ENCODE measurements at places on chromosomes 12 and 14.

- no peak for DNase-seq
Measured at GRCh38 chr14:71395151-71395604, 487.9 kb downstream of the PCNX1 start.

GRCh38 chr12:49648712-49649003, 25.3 kb downstream of the PRPF40B start:
- no peak for DNase-seq

- DNase-seq, result no peak
Measured at GRCh38 chr12:24088751-24089509, 139.5 kb upstream of the SOX5 start.

DNA sequence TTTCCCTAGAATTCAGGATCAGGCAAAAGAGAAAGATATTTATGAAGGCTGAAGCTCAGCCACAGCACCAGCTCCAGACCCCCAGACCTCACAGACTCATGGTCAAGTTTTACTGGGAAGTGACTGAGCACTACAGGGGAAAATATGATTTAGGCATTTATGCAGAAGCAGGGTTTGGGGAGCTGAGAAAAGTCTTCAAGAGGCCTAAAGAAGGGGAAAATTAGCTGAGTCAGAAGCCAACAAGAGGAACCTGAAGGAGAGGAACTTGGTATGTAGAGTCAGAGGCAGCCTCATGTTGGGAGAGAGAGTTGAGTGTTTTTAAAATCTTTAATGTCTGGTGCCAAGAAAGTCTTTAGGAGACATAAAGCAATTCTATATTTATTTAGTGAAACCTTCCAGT, 63.0 kb downstream of the FOS start:
- peak; percentile 71 for DNase-seq

GRCh38 chr14:77242752-77243151, 28.3 kb downstream of the NGB start:
- DNase-seq, result no peak

GRCh38 chr14:101666264-101666663, 95.2 kb upstream of the PPP2R5C start:
- no peak for DNase-seq

GRCh38 chr12:56358836-56359532, 923 bp downstream of the STAT2 start:
- peak; percentile 45 for DNase-seq

DNA sequence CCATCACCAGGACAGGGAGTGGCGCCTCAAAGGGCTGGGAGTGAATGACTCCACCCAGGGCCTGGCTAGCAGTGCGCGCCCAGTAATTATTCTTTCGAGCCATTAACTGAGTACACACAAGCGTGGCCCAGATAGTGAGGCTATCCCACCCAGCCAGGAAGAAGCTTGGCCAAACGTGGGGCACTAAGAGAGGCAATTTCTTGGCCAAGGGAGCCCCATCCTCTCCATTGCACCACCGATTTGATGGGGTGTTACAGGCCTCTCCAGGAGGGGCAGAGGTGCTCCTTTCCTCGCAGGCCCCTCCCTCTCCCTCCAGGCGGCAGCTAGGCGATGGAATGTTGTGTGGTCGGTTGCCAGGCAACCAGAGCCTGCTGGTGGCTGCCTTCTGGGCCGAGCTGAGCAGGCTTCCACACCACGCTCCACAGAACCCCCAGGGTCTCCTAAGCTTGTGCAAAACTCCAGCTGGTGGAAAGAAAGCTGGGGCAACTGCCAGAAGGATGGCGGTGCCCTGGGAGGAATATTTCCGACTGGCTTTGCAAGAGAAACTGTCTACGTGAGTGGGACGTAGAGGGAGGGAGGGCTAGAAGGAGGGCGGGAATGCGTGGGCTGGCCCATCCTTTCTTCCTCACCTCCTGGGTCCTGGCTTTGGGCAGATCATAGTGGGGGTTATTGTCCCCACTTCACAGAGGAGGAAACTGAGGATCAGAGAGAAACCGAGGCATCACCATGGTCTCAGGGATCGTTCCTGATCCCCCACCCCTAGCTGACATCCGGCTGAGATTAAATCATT, at the start of gene CFAP73:
CFAP73 (plus strand) TSS at position 364 of the 790 bp plus-strand sequence; CDS start at position 498, 134 bp downstream.
- DNase-seq, result peak; percentile 30

GRCh38 chr12:131092901-131093603, 139.3 kb downstream of the ADGRD1 start:
- DNase-seq, result peak; percentile 36

DNA sequence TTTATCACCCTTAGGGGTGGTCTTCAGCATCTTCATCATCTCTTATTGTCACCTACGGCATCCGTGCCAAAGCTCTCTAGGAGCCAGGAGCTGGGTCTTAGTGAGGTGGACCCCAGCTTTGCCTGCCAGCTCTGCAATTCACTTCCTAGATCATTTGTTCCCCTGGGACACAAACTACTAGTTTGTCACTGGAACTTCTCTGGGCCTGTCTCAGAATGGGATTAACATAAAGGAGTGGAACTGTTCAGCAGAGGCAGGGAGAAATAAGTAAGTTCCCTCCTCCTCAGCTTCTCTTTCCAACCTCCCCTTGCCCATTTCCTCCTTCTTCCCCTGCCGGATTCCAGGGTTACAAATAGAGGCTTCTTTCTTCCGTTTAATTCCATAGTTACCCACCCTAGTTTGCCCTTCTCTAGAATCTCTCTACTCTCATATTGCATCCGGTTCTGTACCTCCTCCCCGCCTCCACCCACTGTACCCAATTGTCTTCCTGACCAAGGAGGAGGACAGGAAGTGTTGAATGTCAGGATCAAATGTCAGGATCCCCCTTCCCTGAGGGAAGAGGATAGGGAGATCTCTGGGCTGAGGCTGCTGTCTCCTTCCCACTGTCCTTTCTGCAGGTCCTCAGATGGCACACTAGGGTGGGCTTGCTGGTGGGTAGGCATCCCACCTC, 25.0 kb downstream of the LARP4 start:
- no peak for DNase-seq

DNA sequence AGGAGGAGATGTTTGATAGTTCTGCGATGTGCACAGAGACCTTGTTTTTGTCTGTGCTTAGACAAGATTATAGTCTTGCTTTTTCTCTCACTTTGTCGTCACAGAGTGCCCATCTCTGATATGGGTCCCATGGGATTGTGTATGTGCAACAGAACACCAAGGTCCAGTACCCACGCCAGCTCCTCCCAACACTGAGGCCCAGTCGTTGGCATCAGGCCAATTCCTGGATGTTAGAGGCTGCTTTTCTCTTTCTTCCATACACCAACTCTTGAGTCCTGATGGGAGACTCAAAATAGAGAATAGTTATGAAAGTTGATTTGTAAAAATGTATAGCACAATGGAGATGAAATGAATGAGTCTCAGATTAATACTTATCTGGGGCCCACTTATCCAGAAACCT, 22.7 kb upstream of the PRMT8 start:
- DNase-seq, result no peak

DNA sequence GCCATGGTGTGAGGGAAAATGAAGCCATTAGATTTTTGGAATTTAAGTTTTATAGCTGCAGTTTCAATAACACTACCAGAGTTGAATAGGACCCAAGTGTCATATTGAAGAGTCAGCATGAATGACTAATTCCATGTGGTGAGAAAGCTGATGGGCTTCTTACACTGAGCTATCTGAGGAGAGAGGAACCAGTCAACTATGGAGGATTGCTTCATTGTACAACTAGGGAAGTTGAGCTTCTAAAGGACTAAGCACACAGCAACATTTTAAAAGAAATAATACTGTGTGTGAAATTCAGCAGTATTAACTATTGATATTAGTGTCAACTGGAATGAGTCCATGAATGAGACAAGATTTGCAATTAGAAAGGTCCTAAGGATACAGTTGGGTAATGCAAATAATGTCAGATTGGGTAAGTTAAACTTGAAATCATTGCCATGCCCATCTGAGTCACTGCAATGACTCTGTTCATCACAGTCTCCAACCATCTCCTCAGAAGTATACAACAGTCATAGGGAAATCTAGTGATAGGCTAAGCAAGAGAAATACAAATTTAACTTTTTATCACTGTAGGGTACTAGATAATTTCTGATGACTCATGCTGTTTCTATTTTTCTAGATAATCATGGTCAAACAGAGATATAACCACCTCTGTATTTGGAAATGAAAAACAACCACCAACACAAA, 394.2 kb downstream of the FSCB start:
- peak; percentile 62 for DNase-seq

GRCh38 chr12:2691345-2692071, 103.3 kb upstream of the FKBP4 start:
- peak; percentile 27 for DNase-seq

GRCh38 chr14:34700622-34701130, 13.7 kb downstream of the CFL2 start:
- no peak for DNase-seq

DNA sequence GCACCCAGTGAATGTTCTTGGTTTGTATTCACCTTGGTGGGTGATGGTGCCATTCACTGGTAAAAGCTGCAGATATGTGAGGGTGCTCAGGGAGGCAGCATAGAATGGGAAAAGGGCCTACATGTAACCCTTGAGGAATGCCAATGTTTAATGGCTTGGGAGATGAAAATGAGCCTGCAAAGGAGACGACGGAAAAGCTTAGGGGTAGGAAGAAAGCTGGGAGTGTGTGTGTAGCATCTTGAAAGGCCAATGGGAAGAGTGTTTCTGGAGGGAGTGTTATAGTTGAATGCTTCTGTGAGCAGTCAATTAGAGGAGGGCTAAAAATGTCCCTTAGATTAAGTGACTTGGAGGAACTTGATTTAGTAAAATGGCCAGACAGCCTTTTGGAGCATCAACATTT, 24.9 kb downstream of the PPM1A start:
- no peak for DNase-seq

DNA sequence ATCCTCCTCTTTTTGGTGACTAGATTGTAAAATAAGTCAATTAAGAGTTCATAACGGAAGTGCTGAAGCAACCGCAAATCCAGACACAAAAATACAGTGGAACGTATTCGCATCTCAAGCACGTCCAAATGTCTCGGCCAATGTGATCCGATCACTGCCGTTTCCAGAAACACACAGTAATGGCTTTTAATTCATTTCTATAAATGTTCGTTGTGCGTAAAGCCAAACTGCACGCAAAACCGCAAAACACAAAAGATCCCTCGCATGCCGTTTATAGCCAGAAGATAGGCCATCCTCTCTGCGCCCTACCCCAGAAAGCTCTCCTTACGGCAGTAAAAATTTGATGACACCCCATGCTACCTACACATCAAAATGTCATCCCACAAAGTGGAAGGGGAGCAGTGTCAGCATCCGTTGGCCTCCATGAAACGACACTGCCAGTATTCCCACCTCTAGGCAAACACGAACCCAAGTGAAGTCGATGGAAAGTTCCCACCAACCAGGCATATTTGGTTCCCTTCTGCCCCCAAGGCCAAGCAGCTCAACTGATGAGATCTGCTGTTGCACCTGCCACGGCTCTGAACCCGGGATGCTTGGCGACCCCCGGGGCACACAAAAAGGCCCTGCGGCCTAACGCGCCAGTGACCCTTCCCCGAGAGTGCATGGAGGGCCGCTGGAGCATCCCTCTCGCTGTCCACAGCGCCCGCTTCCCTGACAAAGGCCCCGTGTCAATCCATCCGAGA, 1.4 kb downstream of the HECTD4 start:
- DNase-seq, result no peak

- DNase-seq, result no peak
Measured at GRCh38 chr12:20490213-20490612, 121.9 kb downstream of the PDE3A start.

- DNase-seq, result no peak
Measured at GRCh38 chr12:8475508-8476203, 19.9 kb downstream of the CLEC6A start.

DNA sequence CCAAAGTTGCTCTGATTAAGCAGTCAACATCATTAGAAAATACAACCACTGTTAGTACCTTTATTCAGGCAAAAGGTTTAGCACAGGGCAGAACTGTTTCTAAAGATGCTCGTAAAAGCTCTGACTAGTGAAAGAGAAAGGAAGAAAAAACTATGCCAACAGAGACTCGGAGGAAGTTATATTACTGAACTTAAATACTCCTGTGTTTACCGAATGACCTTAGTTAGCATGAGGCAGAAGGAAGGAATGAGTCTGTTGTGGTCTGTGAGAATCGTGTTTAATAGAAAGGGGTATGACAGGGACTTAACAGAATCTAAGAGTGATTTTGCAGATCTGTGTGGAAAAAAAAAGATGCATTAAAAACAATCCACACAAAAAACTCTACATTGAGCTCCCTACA, 84.1 kb upstream of the OVCH1 start:
- DNase-seq, result no peak

DNA sequence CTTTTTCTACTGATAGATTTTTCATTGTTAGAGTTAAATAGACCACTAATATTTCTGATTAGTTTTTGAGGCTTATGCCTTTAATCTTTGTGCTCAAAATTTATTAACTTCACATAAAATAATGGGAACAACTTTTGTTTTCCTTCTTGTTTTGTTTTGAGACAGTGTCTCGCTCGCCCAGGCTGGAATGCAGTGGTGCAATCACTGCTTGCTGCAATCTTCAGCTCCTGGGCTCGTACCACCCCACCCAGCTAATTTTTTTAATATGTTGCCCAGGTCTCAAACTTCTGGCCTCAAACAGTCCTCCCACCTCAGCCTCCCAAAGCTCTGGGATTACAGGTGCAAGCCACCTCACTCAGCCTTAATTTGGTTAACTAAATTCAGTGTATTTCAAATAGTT, 16.8 kb downstream of the SCFD1 start:
- no peak for DNase-seq
